ENCODE measurements at places on chromosomes 7 and 10.

DNA sequence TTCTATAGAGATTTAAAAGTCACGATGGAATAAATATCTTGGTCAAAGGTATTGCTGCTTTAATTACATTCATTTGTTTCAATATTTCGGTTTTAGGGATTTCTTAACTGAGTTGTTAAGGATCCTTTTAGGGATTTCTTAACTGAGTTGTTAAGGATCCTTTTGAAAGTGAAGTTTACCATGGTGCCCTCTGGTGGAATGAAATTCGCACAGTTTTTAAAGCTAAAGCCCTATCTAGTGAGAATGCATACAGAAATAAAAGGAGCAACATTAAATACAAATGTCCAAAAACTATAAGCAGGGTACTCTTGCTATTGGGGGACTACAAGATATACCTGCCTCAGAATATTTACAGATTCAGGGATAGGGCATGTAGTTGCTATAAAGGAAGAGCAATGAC, 193.7 kb downstream of the RNLS start:
- peak; percentile 27 for DNase-seq

DNA sequence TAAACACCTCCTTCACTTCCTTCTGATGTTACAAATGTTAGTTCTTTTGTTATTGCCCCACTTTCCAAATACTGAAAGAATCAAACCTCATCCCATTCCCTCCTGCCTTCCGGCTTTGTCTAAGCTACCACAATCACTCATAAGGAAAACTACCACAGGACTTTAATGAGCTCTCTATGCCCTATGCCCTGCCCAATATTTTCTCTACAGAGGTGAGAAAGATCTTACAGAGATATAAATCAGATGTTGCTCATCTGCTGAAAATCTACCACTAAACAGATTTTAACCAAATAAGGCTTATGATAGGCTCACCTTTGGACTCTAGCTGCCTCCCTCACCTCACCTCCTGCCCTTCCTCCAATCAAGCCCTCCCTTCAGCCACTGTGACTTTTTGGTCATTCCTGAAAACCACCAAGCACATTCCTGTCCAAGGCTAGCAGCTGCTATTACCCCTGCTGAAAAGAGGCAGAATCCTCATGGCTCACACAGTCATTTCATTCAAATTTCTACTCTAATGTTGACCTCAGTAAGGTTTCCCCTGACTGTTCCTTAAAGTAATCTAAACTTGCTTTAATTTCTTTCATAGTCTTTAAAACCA, 7.7 kb downstream of the ZNF33B start:
- no peak for DNase-seq

DNA sequence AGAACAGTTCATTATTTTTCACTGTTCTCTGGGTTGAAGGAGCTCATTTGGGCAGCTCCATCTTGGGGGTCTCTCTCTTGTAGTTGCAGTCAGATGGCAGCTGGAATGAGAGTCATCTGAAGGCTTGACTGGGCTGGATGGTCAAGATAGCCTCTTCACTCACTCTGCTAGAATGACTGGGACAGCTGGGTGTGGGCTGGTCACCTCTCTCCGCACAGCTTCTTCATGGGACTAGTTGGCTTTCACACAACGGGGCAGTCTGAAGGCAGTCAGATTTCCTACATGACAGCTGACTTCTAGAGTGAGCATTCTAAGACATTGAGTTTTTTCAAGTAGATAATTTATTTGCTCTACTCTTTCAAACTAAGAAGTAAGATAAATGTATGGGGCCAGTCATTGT, 13.1 kb downstream of the PLEKHA1 start:
- no peak for DNase-seq

GRCh38 chr10:59838085-59838789, 68.1 kb downstream of the CCDC6 start:
- DNase-seq, result no peak

- DNase-seq, result no peak
These were observed 3.5 kb downstream of the RASSF4 start for GRCh38 chr10:44962870-44963738.

GRCh38 chr10:25336330-25336729, 161.5 kb downstream of the GPR158 start:
- no peak for DNase-seq

- no peak for DNase-seq
These were observed 282.1 kb downstream of the KCND2 start for GRCh38 chr7:120554960-120555571.

GRCh38 chr7:133230591-133231194, 22.2 kb upstream of the EXOC4 start:
- DNase-seq, result peak; percentile 48

- DNase-seq, result peak; percentile 45
These were observed 22.2 kb upstream of the PARP12 start for GRCh38 chr7:140084972-140085371.

DNA sequence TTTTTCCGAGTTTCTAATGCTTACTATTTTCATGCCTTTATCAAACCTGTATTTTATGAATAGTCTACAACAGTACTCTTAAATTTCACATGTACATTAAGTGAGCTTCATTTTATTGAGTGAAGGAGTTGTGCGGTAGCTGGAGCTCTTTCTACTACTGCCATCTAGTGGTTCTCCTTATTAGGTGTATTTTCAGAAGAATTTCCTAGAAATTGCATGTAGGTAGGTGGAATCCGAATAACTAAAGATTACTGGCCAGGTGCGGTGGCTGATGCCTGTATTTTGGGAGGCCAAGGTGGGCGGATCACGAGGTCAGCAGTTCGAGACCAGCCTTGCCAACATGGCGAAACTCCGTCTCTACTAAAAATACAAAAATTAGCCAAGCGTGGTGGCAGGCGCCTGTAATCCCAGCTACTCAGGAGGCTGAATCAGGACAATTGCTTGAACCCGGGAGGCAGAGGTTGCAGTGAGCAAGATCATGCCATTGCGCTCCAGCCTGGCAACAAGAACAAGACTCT, 38.3 kb downstream of the LRRC72 start:
- no peak for DNase-seq

- DNase-seq, result no peak
These were observed 470.5 kb downstream of the RPS24 start for GRCh38 chr10:78504181-78504580.

DNA sequence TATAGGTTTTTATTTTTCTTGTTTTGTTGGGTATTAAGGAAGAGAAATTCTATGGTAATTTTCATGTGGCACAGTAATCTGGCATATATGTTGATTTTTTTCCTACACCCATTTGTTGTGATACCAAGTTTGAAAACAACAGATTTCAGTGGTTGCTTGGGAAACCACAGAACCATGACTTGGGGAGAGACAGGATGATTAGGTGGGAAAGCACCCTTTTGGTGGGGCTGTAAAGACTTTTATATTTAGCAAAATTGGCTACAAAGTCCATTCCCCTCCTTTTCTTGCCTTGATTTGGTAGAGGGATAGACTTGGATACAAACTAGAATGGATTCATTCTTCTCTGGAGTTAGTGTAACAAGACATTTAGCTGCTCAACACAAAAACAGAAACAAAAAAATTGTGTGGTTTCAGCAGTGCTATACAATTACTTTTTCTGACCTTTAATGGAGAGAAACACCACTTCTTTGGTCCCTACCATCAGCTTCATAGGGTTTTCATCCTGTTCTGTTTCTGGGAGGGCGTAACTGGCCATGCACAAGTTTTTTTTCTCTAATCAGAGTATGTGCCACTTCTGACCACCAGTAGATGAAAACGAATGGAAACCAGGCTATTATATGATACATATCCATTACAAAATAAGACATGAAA, 52.7 kb downstream of the FIGNL1 start:
- peak; percentile 63 for DNase-seq

DNA sequence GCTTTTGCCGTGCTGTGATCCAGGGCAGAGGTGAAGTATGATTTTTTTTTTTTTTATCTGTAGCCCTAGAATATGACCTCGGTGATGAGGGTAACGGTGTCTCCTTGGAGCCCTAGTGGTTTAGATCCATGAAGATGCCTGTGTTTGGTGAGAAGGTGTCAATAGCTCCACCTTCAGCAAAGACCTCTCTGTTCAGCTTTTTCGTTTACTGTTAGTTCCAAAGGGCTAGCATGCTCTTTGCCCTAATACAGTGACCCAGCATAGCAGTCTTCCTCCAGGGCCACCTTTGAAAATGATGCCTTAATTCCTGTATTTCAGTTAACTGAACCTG, 746 bp upstream of the MRPS16 start:
- no peak for DNase-seq

GRCh38 chr10:87510025-87510424, 5.3 kb downstream of the MINPP1 start:
- no peak for DNase-seq

GRCh38 chr10:101878869-101879268, 35.3 kb upstream of the KCNIP2 start:
- no peak for DNase-seq

DNA sequence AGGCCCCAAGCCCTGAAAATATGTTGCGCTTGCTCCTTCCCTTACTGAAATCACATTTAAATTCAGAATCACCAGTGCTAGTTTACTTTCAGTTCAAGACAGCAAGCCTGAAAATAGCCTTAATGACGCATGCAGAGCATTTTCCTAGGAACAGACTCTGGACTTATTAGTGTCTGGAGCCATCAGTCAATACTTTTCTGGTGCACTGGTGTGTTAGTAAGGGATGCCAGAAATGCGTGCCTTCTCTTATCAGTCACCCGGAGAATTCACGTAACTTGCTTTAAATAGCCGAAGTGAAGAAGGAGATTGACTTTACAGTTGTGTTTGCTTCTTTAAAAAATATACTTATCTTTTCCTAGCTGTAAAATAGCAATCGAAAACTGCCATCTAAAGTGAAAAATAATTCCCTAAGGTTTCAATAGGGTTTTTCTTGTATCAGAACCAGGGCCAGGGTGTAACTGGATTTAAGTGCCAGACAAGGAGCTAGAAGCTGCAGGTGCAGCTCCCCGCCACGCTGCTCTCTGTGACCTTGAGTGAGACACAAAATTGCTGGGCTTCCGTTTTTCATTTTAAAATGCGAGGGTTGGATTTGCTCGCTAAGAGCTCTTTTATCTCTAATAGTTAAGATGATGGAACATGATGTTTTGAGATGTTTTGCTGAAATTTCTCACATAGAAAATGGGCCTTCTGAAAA, 177.8 kb downstream of the NSUN6 start:
- DNase-seq, result no peak

- DNase-seq, result no peak
These were observed 185.7 kb downstream of the GRID1 start for GRCh38 chr10:86180861-86181260.

- DNase-seq, result no peak
These were observed 97.9 kb downstream of the TSPAN12 start for GRCh38 chr7:120760050-120760449.

GRCh38 chr10:62443866-62444265, 69.7 kb downstream of the ZNF365 start:
- DNase-seq, result no peak

- DNase-seq, result no peak
These were observed 226.5 kb upstream of the STEAP1 start for GRCh38 chr7:89927762-89928161.

DNA sequence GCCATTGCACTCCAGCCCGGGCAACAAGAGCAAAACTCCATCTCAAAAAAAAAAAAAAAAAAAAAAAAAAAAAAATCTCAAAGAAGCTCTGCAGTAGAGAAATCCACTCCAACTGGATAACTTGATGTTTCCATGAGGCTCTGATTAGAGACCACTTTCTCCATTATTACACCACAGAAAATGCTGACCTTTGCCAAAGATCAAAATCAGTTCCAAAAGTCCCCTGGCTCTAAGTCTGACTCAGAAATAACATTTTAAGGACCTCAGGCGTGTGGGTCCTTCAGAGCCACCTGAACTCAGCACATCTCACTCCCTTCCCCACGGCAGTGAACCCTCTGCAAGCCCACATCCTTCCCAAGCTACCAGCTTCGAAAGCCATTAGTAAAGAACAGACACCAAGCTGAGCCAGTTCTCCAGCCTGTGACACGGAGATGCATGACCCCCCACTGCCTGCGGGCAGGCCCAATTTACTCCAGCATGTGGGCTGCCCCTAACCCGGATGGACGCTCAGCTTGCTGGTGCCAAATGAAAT, 13.8 kb upstream of the TMEM120A start:
- no peak for DNase-seq

- no peak for DNase-seq
These were observed 13.9 kb upstream of the OPTN start for GRCh38 chr10:13086056-13086455.

GRCh38 chr7:90605055-90605454, 8.9 kb downstream of the CDK14 start:
- no peak for DNase-seq

GRCh38 chr10:132981173-132981555, 38.8 kb upstream of the CFAP46 start:
- no peak for DNase-seq

- no peak for DNase-seq
These were observed 8.8 kb downstream of the ADAP1 start for GRCh38 chr7:945556-946255.

- DNase-seq, result no peak
These were observed 337.4 kb downstream of the PRPF18 start for GRCh38 chr10:13924040-13924725.

- no peak for DNase-seq
These were observed 138.9 kb downstream of the VTI1A start for GRCh38 chr10:112585960-112586359.

Measured in stimulated activated CD4-positive, alpha-beta T cell treated with anti-CD3 and anti-CD28 coated beads, Interleukin-4, amount 100 ng/mL, for 24 hours (primary cell).